ENCODE measurements at places on chromosomes 12 and 14. TPM values are rescaled to one million over a fixed set of nuclear protein-coding genes. Genes with fewer than 3 reads are reported as not detected.

LRCOL1 gene
- total RNA-seq = not detected

SIRT4 gene
- 0.96 TPM for total RNA-seq

HOXC4 gene
- 0.19 TPM for total RNA-seq

AICDA gene
- total RNA-seq = not detected

TIGAR gene
- 12.4 TPM for total RNA-seq

FZD10 gene
- not detected for total RNA-seq

PPM1H gene
- total RNA-seq = 3.9 TPM

MYBPC1 gene
- not detected for total RNA-seq

Data from regular cardiac myocyte (primary cell).